ENCODE measurements at places on chromosomes 11 and 22. TPM values are rescaled to one million over a fixed set of nuclear protein-coding genes. Genes with fewer than 3 reads are reported as not detected.
A peak's percentile ranks its signal among the peaks of the same experiment; 100 is the strongest.

Gene CHCHD10
- 34.6 TPM for total RNA-seq

Gene TRPM5
- total RNA-seq: 2.8 TPM

Gene SERGEF
- total RNA-seq: 20.9 TPM

Gene OR5D14
- not detected for total RNA-seq

DNA sequence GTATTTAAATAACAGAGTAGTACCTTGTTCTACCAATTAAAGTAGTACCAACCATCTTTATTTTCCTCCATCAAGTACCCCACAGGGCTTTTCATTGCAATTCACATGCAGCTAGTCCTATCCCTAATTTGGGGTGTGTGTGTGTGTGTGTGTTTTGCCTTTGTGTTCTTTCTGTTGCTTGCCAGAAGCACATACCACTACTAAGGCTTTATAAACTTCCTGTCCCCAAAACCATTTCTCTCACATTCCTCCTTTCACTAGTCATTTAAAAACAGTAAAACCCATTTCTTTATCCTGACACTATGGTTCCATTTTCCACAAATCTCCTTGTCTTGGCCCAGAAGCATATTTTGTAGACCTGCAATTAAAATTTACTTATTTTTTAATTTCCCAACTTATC lies 54.6 kb downstream of the SLC36A4 start:
- H3K27me3 ChIP-seq: no peaks in the 10 kb centered on the region
- H3K4me1 ChIP-seq: no peaks in the 10 kb centered on the region
- no peak for DNase-seq
- no peak overlapping the region for H3K27ac ChIP-seq
- no peaks in the 10 kb centered on the region for H3K36me3 ChIP-seq

DNA sequence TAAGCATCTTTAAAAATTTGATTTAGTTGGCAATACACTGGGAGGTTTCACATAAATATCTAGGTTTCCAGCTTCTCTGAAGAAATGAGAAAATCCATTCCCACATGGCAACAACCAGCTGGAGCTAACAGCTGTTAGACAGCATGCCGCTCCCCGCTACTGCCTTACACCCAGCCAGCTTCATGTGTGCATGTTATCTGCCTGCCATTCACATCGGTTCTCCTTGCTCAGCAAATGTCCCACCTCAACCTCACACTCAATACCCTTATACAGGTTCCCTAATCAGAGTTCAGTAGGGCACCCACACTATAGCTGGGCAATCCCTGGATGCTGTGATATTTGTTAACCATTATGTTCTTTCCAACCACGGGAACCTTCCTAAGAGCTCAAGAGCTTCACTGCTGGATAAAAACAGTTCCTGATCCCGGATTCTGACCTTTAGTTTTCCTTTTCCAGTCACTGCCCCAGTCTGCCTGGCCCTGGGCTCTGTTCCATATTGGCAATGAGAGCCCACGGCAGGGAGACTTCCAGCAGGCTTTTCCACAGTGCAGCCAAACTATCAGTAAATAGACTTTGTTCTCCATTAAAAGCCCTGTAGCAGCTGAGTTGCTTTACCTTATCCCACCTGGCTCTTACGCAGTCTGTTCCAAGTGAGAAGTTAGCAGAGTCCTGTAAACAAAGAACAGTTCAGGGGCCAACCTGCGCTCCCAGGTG lies 8.6 kb downstream of the RPUSD4 start:
- DNase-seq: peak; percentile 39
- no peak overlapping the region for H3K4me3 ChIP-seq
- no peaks in the 10 kb centered on the region for H3K4me1 ChIP-seq
- no peaks in the 10 kb centered on the region for H3K27me3 ChIP-seq
- peak overlapping the region; percentile 26 for H3K27ac ChIP-seq
